D721Med (cell line): ENCODE measurements at places on chromosomes 13 and 19.

DNA sequence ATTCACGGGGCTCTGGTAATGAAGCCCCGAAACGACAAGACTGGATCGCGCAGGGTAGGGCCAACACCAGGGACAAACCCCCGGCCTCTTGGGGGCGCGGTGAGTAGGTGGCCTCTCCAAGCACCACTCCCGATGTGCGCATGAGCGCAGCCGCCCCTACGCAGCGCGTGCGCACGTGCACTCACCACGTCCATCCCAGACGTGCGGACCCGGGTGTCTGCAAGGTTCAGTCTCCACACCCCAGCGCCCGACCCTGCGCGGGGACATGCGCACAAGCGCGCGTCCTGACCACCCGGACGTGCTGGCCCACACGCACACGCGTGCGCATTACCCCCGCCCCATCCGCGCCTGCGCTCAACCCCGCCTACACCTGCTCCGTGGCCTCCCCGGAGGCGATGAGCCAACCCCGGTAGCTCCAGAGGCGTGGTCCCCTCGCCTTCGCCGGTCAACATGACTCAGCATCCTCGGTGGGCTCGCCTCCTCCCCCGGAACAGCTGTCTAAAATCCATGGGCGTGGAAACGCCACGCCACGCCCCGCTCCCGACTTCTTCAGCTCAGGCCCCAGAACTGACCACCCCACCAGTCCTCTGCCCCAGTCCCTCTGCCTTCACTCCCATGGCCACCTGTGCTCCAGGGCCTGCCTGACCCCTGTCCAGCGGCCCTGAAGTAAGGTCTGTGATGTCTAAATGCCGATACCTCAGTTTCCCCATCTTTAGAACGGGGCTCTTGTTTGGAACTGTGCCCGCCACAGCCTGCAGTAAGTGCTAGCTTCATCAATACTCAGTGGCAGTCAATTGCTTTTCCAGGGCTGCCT lies 5.6 kb upstream of the GPI start:
- DNase-seq, result peak; percentile 95

- no peak for DNase-seq
Measured at GRCh38 chr13:100106005-100106404, 17.1 kb downstream of the PCCA start.

GRCh38 chr13:97141564-97142005 lies 80.5 kb upstream of the MBNL2 start:
- no peak for DNase-seq

DNA sequence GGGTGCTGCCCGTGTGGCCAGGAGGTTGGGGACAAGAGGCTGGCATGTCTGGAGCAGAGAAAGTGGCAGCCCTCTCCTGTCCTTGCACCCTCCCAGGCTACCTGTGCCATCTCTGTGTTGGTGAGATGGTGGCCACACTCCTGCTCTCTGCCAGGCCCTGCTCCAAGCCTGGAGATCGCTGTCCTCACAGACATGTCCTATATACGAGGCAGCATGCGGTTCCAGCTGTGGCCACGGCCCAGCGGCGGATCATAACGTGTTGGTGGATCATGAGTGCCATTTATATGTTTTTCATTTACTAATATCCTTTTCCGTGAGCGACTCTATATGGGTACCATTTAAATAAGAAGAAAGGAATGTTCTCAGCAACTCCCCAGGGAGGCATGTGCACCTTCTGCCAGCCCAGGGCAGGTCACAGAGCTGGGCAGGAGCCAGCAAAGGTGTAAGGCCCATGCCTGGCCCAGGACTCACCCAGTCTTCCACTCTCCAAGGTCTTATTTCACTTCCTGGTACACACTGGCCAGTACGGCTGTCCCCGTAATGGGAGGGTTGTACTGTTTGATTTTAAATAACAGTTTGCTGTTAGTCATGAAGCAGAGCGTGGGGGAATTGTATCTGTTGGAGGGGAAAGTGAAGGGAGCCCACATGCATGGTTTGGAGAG lies 47.2 kb upstream of the LDLR start:
- DNase-seq, result no peak

DNA sequence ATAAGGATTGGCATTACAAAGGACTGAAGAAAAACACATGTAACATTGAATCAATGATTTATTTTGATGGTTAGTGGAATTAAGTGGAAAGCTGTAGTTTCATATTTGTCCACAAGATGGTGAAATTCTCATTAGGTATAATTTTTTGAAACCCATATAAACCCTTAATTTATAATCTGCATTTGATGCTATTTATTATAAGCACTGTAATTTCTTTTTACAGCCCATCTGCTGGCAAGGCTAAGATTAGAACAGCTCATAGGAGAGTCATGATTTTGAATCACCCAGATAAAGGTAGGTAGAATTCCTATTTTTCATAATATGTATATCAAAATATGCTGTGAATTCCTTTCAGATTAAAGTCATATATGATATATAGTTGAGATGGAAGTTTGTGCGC lies 62.2 kb downstream of the DNAJC15 start:
- no peak for DNase-seq
